ENCODE measurements at places on chromosomes 1 and 21.
A peak's percentile ranks its signal among the peaks of the same experiment; 100 is the strongest.

GRCh38 chr1:48697066-48697707 lies 79.5 kb downstream of the BEND5 start:
- peak; percentile 19 for DNase-seq

- DNase-seq: no peak
Observed at GRCh38 chr21:28927130-28927529, 65.5 kb downstream of the LTN1 start.

DNA sequence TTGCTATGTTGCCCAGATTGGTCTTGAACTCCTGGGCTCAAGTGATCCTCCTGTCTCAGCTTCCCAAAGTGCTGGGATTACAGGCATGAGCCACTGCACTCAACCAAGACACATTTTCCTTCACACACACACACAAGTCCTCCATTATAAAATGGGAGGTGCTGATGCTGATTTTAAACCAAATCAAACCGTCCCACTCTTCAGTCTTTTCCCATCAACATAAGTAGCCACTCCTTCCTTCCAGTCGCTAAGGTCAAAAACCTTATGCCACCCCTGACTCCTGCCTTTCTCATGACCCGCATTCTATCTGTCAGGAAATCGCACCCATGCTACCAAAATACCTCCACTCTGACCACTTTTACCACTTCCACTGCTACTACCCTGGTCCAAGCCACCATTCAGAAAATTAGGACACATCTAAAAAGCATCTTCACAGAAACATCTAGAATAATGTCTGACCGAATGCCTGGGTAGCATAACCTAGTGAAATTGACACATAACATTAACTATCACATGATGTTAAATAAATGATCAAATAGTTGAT lies 28.0 kb upstream of the IFNGR2 start:
- no peak for DNase-seq

DNA sequence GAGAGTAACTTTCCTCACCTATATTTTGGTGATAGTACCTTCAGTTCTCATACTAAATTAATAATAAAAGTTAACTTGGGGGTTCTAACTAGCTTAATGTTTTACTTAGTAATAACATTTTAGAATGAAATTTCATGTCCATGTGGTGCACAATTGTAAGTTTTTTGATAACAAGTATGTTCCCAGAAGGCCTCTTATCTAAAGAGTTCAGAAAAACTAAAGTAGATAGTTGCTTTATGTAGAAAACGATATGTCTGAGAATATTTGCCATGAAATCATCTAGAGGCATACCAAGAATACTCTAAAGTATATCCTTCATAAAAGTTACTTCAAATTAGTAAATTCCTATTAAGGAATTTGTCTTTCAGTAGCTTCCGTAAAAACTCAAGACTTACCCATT lies 10.2 kb upstream of the ADCY10 start:
- no peak for DNase-seq

DNA sequence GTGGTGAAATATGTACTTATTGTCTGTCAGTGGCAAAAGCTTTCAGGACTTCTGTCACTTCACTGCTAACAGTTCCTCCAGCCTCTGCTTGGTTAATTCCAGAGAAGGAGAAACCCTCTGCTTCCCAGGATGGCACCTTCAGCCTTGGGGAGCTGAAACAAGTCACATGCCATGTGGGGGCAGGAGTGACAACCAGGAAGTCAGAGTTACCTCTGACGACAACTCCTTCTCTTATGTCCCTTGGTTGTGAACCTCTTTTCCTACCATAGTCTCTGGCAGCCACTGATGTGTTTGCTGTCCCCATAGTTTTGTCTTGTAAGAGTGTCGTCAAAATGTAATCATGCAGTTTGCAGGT lies 53.6 kb downstream of the FCRL5 start:
- DNase-seq: no peak

- DNase-seq: peak; percentile 22
Observed at GRCh38 chr1:71049951-71050598, 2.5 kb upstream of the PTGER3 start.

- DNase-seq: no peak
Observed at GRCh38 chr21:35075546-35075945, 26.4 kb upstream of the RUNX1 start.

DNA sequence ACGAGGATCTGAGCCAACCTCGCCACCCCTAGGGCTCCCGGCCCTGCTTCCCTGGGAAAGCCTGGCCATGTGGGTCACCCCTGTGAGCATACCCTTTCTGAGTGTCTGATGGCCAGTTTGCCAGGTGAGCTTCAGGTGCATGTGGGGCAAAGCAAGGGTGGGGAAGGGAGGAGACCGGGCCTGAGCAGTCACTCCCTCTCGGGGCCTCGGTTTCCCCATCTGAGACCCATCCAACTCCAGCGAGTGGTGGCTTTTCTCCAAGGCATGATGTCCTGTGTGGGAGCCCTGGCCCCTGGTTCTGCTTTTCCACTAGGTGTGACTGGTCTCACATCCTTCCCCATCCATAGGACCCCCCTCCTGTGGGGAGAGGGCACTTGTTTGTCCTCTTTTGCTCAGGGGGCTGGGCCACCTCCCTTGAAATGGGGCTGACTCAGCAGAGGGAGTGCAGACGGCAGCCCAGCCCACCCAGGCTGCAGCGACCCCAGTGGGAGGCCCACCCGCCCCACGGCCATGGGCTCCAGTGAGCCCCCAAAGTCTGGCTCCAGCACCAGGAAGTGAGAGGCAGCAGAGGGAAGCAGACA lies 1.7 kb upstream of the WNT9A start:
- no peak for DNase-seq

Measured in activated CD4-positive, alpha-beta T cell treated with anti-CD3 and anti-CD28 coated beads, Interleukin-2, amount 50 U/mL, for 24 hours (primary cell).